ENCODE measurements at places on chromosomes 4 and X.

GRCh38 chr4:186699881-186700397 lies 23.7 kb downstream of the FAT1 start:
- DNase-seq: no peak

DNA sequence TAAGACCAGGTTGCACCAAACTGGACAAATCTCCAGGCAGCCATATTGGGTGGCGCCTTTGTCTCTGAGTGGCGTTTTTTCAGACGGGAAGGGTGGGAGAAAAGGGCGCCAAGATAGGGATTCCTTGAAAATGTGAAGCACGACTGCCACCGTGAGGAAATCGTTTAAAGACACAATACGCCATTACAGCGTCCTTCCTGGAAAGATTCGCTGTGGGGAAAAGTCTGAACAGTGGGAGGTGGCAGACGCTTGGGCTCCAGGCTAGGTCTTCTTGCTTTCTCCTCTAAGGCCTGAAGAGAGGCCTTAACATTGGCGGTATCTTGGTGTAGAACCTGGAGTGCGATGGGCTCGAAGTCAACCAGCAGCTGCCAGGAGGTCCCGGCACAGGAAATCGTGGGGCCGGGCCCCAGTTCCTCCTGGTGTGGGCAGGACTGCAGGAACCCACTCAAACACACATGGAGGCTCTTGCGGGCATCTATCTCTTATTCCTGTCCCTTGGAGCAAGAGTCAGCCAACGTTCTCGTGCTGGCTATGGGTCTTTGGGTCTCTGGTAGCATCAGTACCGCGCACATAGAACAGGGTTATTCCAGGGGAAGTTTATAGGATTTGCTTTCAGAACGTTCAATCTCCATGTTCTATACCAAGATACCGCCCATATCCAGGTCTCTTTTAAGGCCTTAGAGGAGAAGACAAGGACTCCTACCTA lies 208.8 kb downstream of the OR13H1 start:
- peak; percentile 78 for DNase-seq

DNA sequence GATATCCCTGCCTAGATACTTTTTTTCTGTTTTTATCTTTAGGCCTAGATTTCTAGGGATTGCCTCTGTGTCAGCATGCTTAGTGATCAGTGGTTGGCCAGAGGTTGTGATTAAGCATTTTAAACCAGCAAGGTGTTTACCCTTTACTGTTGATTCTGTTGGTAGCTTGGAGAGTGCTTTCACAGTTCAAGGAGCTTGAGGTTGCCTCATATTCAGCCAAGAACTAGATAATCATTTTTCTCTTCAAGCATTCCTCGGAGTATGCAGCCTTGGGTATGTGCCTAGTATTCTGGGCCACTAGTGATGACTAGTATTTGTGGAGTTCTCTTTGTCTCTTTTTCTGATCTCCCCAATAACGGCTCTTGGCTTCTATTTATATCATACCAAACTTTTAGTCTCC lies 20.4 kb downstream of the APOOL start:
- DNase-seq: no peak

- no peak for DNase-seq
Measured at GRCh38 chrX:132990835-132991234, 32.4 kb upstream of the HS6ST2 start.

GRCh38 chr4:108345862-108346817 lies 177.4 kb upstream of the LEF1 start:
- DNase-seq: no peak

GRCh38 chr4:176223561-176223960 lies 28.2 kb upstream of the SPATA4 start:
- no peak for DNase-seq

DNA sequence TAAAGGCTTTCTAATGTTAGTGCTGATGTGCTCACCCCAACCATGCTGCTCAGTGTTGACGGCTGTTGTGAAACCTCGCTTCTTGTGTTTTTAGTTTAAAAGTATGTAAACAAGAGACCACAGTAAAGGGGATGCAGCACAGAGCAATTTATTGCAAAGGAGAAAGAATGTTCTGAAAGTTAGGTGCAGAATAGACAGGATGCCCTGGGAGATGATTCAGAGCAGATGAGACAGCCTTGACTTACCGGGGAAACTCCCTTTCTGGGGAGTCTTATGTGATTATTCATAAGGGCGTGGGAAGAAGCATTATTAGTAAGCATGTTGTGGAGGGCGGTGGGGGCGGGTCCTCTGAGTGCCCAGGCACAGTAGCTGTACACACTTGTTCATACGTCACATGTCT lies 47.7 kb downstream of the EVC start:
- peak; percentile 83 for DNase-seq

DNA sequence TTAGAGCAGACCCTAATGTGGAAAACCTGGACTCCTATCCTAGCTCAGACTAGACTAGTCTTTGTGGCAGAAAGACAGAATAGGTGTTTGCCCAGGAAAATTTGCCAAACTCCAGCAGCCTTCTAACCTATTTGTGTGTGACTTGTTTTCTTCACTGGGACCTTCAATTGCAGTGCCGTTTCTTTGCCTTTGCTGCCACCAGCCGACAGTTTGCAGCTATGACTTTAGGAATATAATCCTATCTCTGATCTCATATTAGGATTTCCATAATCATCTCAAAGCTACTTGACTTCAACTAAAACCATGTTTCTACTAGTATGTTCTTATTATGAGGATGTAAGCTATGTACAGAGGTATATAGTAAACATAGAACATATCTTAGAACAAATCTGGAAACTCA lies 60.2 kb upstream of the PGAM4 start:
- DNase-seq: peak; percentile 3

DNA sequence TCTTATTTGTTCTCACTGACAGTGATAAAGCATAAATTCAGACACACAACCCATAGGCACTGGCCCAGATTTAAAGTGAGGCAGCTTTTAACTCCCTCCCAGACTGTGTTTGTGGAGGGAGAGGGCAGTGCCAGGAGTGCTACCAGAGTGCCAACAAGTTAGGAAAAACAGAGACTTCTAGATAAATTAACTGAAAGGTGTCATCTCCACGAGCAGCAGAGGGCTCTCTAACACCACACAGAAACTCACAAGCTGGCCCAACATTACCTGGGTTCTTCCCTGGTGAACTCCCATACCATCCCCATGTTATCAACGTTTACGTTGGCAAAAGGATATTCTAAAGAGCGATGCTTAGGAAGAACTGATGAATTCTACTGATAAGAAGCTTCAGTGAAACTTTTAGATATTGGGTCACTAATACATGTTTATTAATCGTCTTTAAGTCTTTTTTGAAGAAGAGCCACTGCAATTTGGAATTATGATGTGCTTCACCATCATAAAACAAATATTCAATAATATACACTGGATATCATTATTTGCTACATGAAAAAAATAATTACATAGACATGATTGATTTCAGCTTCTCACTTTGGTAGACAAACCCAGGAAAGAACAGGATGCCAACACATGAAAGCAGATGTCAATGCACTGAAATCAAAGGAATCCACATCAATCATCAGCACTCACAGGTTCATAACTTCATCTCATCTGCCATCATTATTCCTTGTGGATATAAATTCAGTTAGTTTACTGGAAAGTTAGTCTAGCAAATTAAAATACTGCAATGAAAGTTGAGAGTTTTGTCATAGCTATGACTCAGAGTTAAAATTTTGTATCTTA lies 121.2 kb upstream of the NAP1L5 start:
- DNase-seq: no peak
